GM04504 (cell line): ENCODE measurements at places on chromosomes 6 and 20.

DNA sequence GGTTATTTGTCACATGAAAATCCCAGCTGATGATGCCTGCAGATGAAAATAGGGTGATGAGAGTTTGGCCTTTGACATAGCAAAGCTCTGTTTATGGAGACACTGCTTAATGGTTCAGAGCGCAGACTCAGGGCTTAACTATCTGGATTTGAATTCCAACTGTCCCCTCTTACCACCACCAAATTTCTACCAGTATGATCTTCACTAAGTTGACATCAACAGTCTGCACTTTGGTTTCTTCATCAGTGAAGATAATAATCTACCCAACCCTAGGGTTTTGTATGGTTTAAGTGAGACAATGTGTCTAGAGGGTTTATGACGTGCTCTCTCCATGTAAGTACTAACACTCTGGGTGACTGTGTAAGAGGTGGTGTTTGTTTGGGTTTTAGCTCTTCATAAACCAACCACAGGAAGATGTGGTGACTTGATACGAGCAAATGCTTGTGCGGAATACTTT lies 151.4 kb upstream of the TNFAIP3 start:
- DNase-seq, result no peak

- no peak for DNase-seq
Observed at GRCh38 chr6:157644043-157644810, 178.8 kb upstream of the SNX9 start.

DNA sequence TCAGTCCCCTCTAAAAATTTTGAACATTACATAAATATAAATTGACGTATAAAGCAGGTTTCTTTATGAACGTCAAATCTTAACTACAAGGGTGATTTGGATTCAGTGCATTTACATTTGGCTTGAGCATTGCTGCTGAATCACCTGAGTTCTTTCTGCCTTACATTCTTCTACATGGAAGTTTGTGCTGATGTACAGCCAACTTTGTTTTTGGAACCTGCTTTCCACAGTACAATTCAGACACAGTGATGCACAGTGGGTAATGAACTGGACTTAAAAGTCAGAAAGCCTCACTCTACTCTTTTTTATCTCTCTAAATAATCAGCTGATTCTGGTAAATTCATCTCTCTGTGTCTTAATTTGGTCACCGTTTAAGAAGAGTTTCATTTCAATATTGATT lies 47.6 kb downstream of the RCAN2 start:
- DNase-seq, result no peak

GRCh38 chr6:34031625-34032383 lies 114.1 kb downstream of the GRM4 start:
- DNase-seq, result no peak

DNA sequence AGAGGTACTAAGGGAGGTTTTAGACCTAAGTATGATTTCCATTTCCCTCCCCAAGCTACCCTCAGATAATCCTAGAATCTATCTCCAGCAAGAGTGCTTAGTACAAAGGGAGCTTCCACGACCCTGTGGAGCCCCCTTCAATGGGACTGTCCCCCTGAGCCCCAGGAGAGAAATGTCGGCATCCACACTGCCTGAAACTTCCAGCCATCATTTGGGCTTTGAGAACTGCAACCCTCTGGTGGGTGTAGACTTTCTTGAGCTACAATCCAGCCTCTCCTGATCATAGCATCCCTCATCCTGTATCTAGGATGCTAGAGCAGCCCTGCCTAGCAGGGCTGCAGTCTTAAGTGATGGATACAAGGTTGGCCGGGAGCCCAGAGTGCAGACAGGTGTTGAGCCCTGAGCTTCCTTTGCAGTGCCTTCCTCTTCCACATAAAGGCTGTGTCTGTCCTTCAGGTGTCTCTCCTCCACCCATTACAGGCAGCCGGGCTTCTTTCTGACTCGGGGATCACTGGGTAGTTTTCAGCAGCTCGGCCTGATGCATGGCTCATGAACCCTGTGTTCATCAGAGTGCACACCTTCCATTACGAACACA lies 424.5 kb downstream of the PREX1 start:
- no peak for DNase-seq

DNA sequence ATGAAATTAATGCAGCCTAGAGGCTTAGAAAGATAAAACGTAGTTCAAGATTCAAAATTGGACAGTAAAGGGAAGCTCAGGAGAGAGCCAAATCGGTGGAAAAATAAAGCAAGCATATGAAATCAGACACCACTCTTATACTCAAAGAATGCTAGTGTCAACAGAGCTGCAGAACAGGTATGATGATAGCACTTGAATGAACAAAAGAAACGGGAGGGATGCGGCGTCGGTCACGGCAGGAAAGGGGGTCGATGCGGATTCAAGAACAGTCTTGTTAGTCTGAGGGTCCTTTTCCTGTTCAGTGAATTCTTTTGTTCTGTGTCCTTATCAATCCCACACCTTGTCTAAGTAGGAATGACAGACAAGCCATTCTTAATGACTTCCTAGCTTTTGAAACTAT lies 114.4 kb downstream of the FOXC1 start:
- DNase-seq, result no peak

GRCh38 chr6:131470534-131470933 lies 102.5 kb upstream of the ARG1 start:
- no peak for DNase-seq

- DNase-seq, result no peak
Observed at GRCh38 chr6:53340536-53340935, 8.2 kb downstream of the ELOVL5 start.

GRCh38 chr20:25477014-25477882 lies 69.8 kb downstream of the GINS1 start:
- DNase-seq, result no peak

- no peak for DNase-seq
Observed at GRCh38 chr20:36778831-36779655, 5.5 kb upstream of the DSN1 start.

- no peak for DNase-seq
Observed at GRCh38 chr6:127385668-127386430, 42.4 kb upstream of the ECHDC1 start.

DNA sequence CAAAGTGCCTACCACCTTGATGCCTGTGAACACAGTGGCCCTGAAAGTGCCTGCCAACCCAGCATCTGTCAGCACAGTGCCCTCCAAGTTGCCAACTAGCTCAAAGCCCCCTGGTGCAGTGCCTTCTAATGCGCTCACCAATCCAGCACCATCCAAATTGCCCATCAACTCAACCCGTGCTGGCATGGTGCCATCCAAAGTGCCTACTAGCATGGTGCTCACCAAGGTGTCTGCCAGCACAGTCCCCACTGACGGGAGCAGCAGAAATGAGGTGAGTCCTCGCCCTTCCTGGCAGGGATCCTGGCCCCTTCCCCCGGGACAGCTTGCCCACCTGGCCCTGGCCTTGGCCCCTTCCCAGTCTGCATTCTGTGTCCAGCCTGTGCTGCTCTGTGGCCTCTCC lies 17.9 kb downstream of the MAVS start:
- DNase-seq, result no peak

DNA sequence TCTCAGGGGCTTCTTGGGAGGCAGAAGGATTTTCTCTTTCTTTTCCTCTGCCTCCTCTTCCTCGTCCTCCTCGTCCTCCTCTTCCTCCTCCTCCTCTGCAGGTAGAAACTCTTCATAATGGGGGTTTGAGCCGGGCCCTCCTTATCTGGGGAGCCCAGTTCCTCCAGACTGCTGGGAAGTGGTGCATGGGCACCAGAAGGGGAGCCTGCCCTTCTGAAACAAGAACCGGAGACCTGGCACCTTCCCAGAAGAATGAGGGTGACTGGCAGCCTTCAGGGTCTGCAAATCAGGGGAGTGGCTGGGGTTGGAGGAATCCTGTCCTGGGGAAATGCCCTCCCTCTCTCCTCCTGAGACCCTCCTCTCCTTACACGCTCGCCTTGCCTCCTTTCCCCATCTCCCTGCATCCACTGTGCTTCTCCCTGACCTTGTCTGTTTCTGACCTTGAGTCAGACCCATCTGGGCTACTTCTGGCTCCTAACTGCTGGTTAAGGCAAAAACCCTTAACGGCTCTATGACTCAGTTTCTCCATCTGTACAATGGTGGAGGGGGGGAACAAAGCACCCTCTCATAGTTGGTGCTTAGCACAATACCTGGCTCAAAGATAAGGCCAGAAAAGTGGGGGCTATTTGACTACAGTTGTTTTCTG lies 1.7 kb downstream of the TULP1 start:
- DNase-seq, result no peak

- no peak for DNase-seq
Observed at GRCh38 chr6:33988121-33989015, 157.5 kb downstream of the GRM4 start.

DNA sequence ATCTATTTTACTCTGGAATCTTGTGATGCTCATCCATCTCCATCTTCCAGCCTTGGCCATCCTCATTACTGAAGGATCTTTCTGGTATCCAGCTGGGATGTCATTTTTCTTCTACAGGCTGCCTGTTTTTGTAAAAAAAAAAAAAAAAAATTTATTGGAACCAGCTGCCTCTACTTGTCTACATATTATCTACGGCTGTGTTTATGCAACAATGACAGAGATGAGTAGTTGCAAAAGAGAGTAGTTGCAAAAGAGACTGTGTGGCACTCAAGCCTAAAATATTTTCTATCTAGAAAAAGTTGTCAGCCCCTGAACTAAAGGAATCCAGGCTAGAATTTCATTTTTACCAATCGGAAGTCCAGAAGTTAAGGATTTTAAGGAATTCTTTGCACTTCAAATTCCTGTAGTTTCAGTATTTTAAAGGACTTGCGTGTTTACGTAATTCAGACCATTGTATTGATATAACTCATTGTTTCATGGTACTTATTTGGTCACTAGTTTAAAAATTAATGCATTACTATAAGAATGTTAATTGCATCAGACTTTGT lies 38.6 kb upstream of the PLCG1 start:
- peak; percentile 77 for DNase-seq

DNA sequence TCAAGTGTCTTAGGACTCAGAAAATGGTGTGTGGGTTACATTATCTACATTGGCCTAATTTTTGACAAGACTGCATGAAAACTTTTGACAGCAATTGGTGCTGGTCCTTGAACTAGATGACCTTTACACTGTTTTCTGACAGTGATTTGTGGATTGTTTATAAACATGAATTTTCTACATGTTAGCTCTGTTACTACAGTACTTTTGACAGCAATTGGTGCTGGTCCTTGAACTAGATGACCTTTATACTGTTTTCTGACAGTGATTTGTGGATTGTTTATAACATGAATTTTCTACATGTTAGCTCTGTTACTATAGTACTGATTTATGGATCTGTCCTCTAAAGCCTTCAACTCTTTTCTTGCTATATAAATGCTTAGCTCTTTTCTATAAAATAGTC lies 16.7 kb downstream of the KCTD20 start:
- no peak for DNase-seq

DNA sequence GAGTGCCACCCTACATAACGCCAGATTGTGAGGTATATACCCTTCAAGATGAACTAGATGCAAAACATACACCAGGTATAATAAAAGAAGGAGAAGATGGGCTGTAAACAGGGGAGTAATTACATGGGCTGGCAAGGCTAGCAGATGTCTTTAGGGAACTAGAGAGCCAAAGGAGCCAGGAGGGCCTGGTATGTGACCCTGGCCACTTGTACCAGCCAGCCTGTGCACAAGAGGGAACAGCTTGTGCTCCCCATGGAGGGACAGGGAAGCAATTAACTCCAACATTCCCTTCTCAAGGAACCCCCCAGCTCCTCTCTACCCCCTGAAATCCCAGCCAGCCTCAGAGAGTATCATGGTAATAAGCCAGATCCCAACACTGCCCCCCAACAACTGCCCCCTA lies 139.9 kb downstream of the HIVEP2 start:
- DNase-seq, result no peak

- DNase-seq, result no peak
Observed at GRCh38 chr6:157987788-157988699, 6.4 kb downstream of the SYNJ2 start.

DNA sequence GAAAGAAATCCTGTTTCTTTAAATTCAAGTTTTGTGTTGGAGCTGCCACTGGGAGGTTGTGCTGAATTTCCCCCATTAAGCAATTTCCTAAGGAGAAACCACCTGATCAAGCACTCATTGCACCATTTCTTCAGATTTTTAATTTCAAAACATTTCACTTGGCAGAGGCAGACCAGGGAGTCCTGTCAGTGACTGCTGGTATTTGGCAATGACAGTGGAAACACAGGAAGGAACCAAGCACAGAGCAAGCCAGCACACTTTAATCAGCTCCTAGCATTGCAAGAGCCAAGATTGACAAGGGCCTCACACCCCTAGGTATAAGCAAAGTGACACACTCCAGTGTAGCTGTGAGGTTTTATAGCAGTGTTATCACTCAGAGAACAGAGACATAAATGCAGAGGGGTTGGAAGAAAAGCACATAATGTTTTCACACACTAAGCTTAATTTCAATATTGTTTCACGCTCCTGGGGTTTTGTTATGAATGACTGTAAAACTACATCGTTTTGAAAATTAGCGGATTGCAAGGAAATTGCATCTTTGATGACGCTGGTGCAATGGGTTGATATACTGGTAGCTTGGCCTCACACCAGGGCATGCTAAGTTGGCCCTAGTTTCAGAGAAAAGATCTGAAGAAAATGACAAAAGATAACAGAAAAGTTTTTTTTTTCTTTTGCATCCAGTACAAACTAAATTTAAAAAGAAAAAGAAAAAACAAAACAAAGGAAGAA lies 768.4 kb downstream of the TFAP2A start:
- DNase-seq, result peak; percentile 15

- no peak for DNase-seq
Observed at GRCh38 chr20:1389703-1390580, 2.9 kb downstream of the FKBP1A start.

DNA sequence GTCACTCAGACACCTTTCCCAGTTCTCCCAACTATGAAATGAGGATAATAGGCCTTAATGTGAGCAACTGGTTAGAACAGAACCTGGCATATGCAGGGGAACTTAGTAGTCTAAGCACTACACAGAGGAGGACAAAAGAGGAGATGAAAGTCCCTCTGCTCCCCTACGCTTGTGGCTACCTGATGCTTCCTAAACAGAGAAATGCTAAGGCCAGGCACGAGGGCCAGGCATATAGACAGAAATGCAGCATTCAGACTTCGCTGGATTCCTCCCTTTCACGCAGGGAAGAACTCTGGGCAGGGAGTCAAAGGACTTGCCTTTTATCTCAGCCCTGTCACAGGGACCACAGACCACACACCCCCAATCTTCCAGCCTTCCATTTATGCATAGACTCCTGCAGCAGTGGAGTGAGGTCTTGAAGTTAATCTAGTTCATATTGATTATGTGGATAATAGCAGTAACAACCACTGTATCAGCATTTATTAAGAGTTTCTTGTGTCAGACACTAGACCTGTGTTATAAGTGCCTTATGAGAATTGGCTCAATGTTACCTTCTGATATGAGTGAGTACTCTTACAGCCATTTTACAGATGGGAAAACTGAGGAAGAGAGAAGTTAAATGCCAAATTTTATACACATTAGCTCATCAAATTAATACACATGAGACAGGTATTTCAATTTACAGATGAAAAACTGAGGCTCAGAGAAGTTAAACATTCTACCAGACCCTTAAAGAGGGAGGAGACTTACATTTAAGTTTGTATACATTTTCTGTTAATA lies 27.0 kb upstream of the TRAF3IP2 start:
- DNase-seq, result no peak
